ENCODE measurements at places on chromosomes 5 and 9.

DNA sequence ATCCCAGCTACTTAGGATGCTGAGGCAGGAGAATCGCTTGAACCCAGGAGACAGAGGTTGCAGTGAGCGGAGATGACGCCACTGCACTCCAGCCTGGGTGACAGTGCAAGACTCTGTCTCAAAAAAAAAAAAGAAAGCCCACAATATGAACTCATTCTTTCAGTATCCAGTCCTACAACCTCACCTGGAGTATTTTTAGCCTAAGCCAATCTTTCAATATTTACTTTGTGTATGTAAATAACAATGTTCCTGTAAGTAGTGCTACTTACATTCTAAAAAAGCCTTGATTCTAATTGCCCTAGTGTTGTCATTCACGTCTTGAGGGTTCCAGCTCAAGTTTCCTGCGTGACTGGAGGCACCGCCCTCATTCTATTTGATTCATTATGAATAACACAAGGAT is 62.0 kb downstream of the BHMT start:
- no peak for DNase-seq

DNA sequence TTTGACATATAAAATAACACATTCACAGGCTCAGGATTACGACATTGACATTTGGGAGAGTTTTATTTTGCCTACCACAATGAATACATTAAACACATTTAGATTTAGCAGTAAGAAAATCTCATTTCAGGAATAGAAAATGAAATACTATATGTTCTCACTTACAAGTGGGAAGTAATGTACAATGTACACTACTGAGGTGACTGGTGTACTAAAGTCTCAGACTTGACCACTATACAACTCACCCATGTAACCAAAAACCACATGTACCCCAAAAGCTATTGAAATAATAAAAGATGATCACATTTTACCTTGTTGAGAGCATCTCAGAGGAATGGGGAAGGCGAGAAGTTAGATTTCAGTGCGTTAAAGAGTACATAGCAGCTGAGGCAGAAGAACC is 1202.4 kb upstream of the SEMA6A start:
- DNase-seq = no peak

- no peak for DNase-seq
Measured at GRCh38 chr5:67999391-67999790, 216.2 kb upstream of the PIK3R1 start.

- no peak for DNase-seq
Measured at GRCh38 chr5:38724301-38725030, 121.3 kb upstream of the OSMR start.

GRCh38 chr9:132031467-132032237 is 48.0 kb downstream of the MED27 start:
- DNase-seq = no peak

DNA sequence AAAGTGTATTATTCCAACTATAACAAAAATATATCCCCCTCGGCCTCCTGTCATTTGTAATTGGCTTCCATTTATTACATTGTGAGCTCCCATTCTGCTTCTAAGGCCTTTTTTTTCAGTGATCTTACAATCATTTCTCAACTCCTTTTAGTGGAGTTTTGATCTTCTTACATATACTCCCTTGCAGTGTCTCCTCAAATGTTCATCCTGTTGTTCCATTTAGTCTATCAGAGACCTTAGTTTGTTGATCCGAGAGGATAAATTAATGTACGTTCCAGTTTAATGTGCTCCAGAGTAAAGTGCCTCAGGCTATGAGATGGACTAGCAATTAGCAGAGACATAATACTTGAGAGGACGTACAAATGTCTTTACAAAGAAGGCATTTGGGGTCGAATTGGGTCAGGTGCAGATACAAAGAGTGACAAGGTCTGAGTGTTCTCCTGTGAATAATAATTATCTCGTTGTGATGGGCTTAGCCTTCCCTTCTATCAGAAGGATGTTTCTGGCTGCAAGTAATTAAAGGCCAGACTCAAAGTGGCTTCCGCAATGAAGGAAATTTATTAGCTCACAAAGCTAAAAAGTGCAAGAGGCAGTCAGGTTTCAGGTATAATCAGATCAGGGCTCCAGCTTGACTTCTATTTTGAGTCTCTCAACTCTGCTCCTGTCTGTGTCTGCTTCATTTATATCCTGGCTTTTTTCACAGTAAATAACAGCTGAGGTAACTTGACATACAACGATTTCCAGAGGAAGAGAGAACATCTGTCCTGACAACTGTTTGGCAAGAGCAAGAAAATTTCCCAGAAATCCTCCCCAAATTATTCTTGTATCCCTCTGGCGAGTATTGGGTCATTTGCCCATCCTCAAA is 30.1 kb downstream of the ARRDC3 start:
- DNase-seq = no peak

DNA sequence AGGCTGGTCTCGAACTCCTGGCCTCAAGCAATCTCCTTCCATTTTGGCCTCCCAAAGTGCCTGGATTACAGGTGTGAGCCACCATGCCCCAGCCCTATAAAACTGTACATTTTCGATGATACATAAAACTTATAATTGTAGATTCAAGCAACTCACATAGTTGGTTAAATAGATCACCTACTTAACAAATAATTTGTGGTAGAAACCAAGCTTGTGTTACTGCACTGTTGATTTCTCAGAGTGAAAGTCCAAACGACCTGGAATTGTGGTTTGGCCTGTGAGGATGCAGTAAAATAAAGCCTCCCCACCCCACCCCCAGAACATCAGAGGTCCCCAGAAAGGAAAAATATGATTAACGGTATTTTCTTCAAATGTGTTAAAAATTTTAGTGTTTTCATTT is 92.7 kb downstream of the TRIO start:
- no peak for DNase-seq

DNA sequence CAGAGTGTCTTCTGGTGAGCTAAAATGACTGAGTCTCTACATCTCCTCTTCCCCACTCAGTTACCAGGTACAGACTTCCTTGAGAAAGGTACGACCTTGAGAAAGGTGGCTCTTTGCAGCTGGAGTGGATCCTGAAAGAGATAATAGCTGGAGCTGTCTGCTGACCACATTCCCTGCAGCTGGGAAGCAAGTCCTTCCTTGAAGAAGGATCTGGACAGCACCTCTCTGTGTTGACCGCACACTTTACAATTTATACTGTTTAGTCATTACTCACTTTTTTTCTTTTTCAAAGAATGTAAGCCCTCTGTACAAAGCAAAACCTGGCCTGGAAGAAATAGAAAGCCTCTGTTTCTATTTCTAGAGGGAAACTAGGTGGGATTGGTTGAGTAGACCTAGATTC is 148.8 kb downstream of the MACIR start:
- no peak for DNase-seq

DNA sequence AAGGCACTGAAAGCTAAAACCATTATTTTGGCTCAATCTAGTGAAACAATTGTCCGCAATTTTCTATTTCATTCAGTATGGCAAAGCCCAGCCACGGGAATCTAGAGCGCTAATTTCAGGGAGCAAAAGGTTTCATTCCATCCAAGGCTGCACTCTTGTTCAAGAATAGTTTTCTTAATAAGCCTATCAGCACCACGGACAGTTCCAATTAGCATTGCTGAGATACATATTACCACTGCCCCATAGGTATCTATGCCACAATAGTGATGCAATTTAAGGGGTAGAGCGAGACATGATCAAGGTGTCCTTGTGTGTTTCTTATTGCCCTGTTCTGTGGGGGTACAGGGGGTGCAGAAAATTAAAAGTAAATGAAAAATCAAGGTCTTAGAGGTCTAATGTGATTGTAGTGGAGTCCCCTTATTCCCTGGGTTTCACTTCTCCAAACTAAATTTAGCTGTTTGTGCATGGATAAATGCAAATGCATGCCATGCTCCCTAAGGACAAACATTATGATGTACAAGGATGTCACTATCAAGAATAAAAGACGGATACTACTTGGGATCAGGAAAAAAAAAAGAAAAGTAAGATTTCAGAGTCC is 45.5 kb downstream of the SPOCK1 start:
- DNase-seq = peak; percentile 55

- no peak for DNase-seq
Measured at GRCh38 chr5:113042491-113043243, 66.1 kb downstream of the DCP2 start.

DNA sequence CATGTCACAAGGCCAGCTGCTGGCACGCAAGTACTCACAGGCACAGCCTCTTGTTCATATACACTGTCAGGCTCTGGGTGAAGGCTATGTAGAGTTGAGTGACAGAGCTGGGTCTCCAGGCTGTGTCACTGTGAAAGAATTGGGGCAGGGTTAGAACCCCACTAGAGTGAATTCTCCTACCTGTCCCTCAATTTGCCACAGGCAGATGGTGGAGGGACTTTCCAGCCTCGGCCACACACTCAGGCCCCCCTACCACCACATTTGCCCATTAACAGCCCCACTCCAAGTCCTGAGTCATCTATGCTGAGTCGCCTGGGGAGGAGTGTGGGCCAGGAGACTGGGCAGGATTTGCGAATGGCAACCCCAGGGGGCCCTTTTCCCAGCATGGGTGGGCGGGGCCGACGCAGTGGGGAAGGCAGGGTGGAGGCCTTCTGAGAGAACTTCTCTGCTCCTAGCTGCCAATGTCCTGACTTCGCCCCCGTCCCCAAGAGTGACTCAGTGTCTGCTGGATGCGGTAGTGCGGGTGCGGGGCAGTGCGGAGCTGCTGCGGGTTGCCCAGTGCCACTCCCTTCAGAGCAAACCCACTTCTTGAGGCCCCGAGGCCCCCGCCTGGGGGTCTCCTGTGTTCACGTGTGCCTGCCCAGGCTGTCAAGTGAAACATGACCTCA is 50.3 kb upstream of the PSD2 start:
- DNase-seq = no peak

- DNase-seq = no peak
Measured at GRCh38 chr9:122475717-122476116, 2.0 kb downstream of the OR1J1 start.

DNA sequence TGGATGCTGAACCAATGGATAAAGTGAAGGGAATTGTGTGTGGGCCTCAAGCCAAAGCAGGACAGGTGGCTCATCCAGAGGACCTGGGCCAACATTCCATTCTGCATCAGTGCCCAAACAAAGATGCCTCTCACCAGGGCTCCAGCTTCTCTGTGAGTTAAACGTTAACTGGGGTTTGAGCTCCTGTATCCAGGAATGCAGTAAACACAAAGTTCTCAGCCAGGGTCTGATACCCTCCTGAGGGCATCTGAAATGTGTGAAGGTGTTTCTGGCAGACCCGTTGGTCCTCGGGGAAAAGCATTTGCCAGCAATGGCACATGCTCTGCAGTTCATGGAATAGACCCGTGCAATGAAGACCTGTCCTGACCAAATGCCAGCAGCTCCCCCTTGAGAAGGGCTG is 33.9 kb upstream of the AOPEP start:
- no peak for DNase-seq

DNA sequence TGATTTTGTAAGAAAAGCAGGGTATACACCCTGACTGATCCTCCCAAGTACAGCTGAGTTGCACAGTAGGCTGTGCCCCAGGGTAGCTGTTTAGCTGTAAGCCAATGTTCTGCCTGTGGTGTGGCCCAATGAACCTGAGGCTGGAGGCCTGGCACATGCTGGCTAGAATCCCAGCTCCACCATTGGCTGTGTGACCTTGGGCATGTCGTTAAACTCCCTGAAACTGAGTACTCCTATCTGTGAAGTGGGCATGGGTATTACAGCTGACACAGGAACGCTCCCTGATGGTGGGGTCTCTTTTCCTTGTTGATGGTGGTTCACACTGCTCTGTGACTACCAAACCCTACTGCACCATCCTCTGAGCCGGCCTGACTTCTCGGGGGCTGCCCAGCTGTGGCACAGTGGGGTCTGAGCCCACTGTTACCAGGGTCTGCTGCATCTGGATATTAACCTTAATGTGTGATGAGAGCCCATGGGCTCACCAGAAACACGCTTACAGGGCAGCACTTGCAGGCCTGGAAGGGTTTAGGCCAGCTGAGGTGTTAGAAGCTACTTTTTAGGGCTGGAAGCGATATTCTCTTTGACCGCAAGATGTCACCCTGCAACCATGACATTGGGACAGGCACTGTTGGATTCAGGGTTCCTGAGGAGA is 7.0 kb upstream of the GADD45G start:
- DNase-seq = peak; percentile 44

DNA sequence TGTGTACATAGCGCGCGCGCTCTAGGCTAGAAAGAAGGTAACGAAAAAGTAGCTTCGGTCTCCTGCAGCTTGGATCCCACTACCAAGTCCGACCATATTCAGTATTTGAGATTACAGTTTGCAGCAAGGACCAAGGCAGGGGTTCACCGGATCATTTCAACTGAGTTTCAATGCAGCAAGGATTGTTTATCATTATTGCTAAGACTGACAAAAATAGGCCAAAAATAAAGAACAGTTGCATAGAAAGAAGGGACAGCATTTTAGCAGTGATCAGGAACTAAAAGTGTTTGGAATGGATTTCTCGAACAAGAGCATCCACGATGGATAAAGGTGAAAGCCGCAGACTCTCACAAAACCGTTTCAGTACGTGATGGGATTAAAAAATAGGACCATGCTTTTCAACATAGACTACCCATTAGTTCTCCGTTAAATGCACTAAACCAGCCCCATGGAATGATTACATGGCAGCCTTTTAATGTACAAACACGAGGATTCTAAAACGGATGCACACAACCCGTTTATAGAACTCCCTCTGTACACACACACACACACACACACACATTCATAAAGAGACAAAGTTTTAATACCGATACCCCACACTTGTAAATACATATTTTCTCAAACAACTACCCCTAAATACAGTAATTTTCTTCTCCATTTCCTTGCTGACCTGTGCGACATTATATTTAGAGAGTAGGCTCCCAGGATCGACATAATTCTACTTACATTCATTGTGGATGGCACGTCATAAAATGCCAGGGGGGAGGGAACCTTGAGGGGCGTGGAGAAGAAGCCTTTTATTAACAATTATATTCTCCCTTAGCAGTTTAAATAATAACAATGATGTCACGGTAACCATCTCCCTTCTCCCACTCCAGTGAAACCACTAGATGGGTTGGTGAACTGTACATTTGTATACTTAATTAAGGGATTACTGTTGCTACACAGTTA is 197.1 kb downstream of the MEF2C start:
- no peak for DNase-seq

DNA sequence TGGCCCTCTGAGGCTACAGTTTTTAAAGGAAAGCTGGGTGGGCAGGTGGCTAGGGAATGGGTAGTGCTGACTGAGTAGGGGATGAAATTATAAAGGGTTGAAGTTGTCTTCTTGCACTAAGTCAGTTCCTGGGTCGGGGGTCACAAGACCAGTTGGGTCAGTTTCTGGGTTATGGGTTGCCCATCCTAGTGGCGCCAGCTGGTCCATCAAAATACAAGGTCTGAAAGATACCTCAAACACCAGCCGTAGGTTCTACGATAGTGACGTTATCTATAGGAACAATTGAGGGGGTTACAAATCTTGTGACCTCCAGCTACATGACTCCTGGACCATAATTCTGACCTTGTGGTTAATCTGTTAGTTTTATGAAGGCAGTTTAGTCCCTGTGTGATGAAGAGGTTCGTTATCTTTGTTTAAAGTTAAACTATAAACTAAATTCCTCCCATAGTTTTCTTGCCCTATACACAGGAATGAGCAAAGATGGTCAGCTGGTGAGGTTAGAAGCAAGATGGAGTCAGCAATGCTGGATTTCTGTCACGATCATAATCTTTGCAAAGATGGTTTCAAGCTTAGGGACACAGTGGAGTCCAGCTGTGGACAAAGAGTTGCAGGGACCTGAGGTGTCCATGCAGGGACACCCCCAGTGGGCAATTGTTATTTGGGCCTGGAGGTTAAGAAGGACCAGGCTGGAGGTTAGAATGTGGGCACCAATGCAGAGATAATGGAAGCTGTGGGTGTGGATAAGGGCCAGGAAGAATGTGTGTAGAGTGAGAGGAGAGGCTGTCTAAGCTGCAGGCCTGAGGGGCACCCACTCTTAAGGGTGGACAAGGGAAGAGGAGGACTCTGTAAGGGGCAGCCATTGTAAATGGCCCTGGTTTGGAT is 14.0 kb upstream of the CREBRF start:
- DNase-seq = no peak

Data from T-helper 2 cell (primary cell).